Stimulated activated CD4-positive, alpha-beta T cell treated with anti-CD3 and anti-CD28 coated beads, Interleukin-4, amount 100 ng/mL, for 48 hours (primary cell): ENCODE measurements at places on chromosomes 7 and 10.

DNA sequence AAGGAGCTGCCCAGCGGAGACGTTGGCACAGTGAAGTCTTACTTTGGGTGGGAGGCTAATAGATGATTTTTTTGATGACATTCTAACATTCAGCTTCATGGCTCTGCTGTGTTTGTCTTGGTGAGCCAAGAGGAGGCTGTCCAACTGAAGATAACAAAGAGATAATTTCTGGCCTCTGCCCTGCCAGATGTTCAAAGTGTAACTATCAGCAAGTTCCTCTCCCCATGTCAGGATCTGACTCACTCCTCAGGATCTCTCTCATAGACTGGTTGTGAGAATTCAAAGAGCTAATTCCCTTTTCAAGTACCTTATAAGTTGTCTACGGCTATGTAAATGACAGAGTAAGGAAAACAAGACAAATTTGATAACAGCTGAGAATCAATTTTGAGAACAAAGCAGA is 1340.9 kb downstream of the XPNPEP1 start:
- no peak for DNase-seq

DNA sequence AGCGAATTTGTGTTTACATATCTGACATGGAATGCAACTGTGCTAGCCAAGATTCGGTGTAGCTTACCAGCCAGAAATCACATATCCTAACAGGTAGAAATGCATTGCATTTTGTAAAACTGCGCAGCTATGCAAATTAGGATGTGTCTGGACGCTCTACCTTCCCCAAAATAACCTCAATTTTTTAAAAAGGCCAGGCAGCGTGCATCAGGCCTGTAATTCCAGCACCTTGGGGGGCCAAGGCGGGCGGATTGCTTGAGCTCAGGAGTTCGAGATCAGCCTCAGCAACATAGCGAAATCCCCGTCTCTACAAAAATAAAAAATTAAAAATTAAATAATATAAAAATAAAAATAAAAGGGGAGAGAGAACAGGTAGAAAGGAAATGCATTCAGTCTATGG is 305.0 kb downstream of the TYW1 start:
- no peak for DNase-seq

DNA sequence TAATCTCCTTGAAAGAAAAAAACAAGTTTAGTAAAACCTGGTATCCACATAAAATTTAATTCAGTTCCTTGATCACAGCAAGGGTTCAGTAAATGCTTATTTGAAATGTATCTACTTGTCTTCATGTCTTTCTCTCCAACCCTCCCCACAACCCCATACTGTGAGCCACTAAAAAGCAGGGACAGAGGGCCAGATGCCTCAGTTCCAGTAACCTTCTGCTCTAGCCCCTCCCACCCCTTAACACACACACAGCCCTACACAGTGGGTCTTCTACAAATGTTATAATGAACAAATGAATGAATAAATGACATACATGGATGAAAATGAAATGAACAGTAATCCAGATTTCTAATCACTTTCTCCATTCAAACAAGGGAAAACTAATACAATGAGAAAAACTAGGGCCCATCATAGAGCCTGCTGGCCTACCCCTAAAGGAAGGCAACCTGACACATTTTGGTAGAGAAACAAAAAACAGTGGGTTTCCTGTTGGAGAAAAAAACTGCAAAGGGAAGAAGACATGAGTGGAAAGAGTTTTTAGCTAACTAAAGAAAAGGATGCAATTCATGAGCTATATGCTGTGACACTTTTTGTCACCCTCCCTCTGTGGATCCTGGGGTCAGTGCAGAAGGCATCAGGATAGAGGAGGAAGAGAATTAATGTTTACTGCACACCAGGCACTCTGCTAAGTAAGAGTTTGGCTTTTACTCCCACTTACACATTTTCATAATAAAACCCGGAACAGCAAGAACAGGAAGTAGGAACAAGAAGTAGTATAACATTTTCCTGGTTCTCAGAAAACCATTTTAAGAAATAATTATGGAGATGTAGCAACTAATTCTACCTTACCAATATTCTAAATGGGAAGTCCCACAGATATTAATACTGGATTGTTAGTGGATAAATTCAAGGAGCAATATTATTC is 38.1 kb downstream of the ELMO1 start:
- no peak for DNase-seq

GRCh38 chr7:8442814-8443304 is 9.4 kb downstream of the NXPH1 start:
- peak; percentile 61 for DNase-seq

GRCh38 chr7:137661634-137662033 is 185.1 kb downstream of the DGKI start:
- no peak for DNase-seq

DNA sequence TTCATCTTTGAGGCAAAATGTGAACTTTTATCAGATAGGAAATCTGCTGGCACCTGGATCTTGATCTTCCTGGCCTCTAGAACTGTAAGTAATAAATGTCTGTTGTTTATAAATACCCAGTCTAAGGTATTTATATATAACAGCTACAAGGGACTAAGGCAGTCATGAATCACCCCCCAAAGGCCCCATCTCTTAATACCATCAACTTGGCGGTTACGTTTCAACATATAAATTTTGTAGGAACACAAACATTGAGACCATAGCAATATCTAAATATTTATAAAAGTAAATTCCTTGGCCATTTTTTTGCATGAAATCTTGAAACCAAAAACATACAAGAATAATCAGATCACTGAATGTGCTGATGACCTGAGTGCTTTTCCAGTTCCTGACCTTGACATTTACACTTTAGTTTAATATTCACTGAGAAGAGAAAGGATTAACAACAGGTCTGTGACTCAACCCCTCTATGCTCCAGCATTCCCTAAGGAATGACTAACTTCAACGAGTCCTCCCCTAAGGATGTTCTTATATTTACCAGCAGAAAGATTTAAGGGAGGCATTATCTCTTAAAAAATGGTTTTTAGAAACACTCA is 1438.5 kb upstream of the CELF2 start:
- no peak for DNase-seq

DNA sequence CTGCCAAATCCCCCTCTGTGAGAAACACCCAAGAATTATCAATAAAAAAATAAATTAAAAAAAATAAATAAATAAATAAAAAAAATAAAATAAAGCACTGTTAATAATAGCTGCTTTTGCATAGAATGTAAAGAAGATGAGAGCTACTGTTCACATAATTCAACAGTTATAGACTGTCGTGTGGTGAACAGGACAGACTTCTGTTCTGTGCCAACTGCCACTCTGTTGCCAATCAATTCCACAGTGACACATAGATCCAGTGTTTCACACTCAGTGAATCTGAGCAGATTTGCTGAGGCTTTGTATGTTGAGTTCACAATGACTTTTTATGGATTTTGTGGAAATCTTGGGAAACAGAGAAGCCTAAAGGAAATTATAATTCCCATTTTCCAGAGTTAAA is 14.9 kb downstream of the ARHGAP19 start:
- DNase-seq, result no peak

DNA sequence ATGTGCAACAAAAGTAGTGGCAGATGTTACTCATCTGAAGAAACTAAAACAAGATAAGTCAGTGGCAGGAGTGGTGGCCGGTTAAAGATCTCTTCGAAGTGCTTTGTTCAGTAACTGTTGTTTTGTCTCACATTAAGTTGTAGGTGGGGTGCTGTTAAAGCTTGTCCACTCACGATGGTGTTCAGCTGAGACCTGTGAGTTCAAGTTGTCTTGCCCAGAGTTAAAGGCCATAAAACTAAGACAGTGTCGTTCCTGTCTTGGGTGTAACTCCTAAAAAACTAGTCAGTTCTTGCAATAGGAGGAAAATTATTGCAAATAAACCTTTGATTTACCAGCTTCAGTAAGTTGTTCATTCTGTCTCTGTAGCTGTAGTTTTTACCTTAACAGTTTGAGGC is 857 bp upstream of the FOXP2 start:
- no peak for DNase-seq

DNA sequence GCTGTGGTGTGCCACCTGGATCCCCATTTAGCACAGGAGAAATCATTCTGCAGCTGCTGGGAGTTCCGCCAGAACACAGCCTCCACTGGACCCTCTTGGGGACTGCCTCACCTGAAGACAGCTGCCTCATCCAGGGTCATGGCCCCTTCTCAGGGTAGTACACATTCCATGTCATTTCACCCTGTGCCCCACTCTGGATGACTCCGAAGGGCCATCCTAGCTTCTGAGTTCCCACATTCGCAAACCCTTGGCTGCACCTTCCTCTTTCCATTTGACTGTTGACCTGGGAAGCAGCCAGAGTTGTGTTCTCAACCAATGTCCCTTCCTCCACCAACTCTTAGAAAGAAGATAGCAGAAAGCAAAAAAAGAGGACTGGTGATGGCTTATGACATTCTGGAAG is 125.6 kb upstream of the TBX20 start:
- no peak for DNase-seq

GRCh38 chr10:104104926-104105325 is 17.0 kb upstream of the SFR1 start:
- no peak for DNase-seq

DNA sequence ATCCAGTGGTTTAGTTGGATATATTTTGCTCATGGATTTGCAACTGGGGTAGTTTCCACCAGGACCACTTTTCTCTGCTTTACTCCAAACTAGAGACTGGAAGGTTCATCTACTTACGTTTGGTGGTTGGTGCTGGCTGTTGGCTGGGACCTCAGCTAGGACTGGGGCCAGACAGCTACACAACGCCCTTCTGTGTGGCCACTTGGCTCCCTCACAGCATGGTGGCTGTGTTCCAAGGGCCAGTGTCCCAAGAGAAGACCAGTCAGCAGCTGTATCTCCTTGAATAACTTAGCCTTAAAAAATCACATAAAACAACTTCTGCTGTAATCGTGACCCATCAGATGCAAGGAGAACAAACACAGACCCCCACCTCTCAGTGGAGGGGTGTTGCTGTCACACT is 4.2 kb upstream of the KCNH2 start:
- no peak for DNase-seq

DNA sequence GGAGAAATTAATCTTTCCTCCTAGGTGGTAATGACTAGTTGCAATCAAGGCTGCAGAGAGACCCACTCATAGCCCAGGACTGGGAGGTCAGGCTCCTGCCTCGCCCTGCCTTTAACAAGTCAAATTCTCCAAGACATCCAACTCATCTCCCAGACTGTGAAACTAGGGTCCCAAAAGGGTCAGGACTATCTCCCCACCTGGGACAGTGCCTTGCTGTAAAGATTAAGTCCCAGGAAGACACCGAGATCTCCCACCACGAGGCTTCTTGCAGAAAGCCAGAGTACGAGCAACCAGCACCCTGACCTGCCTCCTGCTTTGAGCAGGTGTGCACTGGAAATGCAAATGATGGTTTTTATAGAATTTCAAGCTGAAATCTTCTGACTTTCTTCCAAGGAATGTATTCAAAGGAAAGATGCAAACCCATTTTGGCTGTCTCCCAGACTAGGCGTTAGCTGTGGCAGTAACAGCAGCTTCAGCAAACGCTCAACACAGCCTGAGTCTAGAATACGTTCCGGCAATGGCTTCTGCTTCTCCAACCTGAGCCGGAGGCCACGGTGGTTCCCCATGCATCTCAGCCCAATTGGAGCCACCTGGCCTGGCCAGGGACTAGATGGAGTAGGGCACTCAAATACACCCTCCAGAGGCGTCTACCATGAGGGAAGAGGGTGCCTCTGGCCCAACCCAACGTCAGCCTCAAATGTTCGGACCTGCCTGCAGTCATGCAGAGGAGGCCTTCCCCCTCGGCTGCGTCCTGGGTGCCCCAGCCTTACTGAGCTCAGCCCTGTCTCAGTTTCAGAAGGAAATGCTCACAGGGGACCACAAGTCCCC is 170.4 kb downstream of the PRKAG2 start:
- no peak for DNase-seq

GRCh38 chr10:22105270-22105669 is 101.7 kb upstream of the DNAJC1 start:
- no peak for DNase-seq

DNA sequence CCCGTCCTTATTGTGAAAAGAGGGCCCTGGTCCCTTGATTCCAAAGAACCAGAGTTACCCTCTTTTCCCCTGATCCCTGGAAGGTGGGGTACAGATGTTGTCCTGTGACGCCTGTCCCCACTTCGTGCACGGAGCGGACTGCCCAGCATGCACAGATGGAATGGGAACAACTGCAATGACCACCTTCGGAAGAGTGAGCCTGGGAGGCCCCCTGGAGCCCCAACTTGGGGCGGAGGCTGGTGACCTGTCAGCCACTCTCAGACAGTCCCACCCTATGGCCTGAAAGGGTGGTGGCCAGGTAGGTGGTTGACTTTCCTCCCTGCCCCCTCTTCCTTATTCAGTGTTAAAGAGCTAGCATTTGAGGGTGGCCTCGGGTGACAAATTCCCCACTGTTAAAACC is 196.6 kb upstream of the GALNT17 start:
- DNase-seq, result no peak

DNA sequence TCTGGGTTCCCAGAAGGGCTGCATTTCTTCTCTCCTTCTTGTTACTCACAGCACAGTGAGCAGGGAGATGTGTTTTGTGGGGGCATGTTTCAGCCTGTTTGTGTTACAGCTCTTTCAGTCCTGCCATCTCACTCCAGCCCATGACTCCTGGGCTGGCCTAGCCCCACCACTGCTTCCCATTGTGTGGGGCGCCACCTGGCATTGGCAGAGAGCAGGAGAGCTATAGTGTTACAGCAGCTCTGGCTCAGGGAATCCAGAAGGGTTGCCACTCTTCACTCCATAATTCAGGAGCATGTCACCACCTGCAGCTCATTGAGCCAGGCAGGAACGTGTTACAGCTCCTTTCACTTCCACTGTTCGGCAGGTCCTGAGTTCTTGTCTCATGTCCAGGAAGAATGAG is 30.0 kb downstream of the CLDN12 start:
- no peak for DNase-seq

DNA sequence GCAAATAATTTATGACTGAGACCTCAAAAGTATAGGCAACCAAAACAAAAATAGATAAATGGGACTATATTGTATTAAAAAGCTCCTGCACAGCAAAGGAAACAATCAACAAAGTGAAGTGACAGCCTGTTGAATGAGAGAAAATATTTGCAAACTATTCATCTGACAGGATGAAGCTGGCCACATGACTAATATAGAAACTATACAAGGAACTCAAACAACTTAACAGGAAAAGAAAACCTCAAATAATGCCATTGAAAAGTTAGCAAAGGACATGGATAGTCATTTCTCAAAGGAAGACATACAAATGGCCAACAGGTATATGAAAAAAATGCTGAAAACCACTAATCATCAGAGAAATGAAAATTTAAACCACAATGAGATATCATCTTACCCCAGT is 245.1 kb downstream of the STK31 start:
- DNase-seq, result no peak

DNA sequence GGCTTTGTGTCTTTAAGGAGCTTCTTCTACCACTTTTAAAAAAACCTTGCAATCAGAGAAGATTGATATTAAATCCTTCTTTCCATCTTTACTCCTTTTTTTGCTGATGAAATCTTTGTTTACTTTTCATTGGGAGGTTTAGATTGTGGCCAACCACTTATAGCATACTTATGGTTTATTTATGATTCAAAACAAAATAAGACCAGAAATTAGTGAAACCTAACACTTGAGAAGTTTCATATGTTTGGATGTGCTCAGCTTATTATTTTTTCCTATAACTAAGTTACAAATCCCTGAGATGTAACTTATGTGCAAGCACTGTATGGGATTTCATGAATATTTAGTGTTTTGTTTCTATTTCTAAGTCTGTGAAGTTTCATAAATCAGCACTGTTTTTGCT is 13.5 kb upstream of the PRPS1L1 start:
- DNase-seq, result no peak
